ENCODE measurements at places on chromosomes 1 and 21. TPM values are rescaled to one million over a fixed set of nuclear protein-coding genes. Genes with fewer than 3 reads are reported as not detected.

Gene TAL1
- polyA plus RNA-seq, result 2.7 TPM

Gene YOD1
- 10.5 TPM for polyA plus RNA-seq

DNA sequence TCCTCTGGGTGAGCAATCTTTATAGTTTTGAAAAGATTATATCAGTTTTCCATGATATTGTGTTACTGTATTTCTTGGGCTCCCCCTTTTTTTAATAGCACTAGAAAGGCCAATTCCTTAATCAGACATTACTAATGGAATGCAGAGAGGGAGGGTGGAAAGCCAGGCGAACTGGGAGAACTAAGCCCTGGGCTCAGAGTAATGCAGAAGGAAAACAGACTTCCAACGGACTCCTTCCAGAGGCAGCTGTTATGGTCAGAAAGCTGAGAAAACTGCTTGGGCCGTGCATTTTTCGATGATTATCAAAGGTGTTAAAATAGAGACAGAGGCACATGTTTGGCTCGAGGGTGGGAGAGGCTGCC, 206.3 kb downstream of the FOXD2 start:
- no peaks in the 10 kb centered on the region for H3K4me1 ChIP-seq
- H3K27ac ChIP-seq, result no peak overlapping the region

Gene NHLH1
- 0.43 TPM for polyA plus RNA-seq

Gene WNT9A
- 2.9 TPM for polyA plus RNA-seq

Gene CCDC27
- polyA plus RNA-seq, result 0.02 TPM

- no peaks in the 10 kb centered on the region for H3K27me3 ChIP-seq
- H3K4me3 ChIP-seq, result no peak overlapping the region
- no peak overlapping the region for H3K27ac ChIP-seq
- DNase-seq, result no peak
- no peaks in the 10 kb centered on the region for H3K4me1 ChIP-seq
- H3K36me3 ChIP-seq, result no peaks in the 10 kb centered on the region
Observed at GRCh38 chr1:33996281-33996680, 132.4 kb downstream of the HMGB4 start.

- no peak for DNase-seq
- H3K4me1 ChIP-seq, result peaks cover 12% of the 10 kb centered on the region
- H3K27me3 ChIP-seq, result peaks cover 3% of the 10 kb centered on the region
- no peaks in the 10 kb centered on the region for H3K36me3 ChIP-seq
- no peak overlapping the region for H3K27ac ChIP-seq
Observed at GRCh38 chr1:206518206-206518605, 10.9 kb downstream of the RASSF5 start.

DNA sequence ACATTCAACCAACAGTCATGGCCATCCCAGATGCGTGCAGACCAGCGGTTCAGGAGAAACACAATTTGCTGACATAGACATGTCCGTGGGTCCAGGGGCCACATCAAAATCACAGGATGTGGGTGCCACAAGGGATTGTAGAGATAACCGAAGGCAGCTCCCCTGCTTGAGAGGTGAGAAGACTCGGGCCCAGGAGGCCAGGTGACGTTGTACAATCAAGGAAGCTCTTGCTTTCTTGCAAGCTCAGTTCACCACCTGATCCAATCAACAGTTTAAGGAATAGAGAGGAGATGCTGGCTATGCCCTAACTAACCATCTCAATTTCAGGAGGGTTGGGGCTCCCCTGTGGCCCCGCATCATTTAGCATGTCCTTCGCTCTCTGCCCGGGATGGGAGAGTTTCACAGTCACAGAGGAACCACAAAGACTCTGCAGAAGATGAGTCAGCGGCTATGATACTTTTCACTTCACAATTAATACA, 19.5 kb downstream of the UBASH3A start:
- H3K4me3 ChIP-seq, result no peak overlapping the region
- H3K36me3 ChIP-seq, result peaks cover 87% of the 10 kb centered on the region
- no peak for DNase-seq
- peaks cover 70% of the 10 kb centered on the region for H3K4me1 ChIP-seq

DNA sequence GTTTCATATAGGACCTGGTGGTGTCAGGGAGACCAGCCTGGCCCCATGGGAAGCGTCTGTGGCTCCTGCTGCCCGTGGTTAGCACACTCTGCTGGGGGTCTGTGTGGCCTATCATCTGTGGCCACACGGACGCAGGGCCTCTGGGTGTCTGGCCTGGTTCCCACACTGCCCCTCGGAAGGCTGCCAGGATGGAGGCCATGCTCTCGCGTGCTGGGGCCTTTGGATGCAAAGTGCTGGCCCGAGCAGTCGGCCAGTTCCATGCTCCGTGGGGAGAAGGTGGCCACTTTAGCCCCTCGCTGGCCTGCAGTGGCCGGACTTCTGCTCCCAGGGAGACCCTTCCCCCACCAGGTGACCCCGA, 20.8 kb upstream of the LRRC3 start:
- no peak overlapping the region for H3K27ac ChIP-seq
- no peaks in the 10 kb centered on the region for H3K36me3 ChIP-seq
- no peaks in the 10 kb centered on the region for H3K27me3 ChIP-seq
- DNase-seq, result no peak
- H3K4me3 ChIP-seq, result no peak overlapping the region

Gene GNAT2
- 0.05 TPM for polyA plus RNA-seq

- no peak for DNase-seq
- H3K36me3 ChIP-seq, result no peaks in the 10 kb centered on the region
- H3K27me3 ChIP-seq, result no peaks in the 10 kb centered on the region
Observed at GRCh38 chr1:30724655-30725421, 1.5 kb upstream of the MATN1 start.

All from thymus (tissue), 14 donors.